ENCODE measurements at places on chromosomes 12 and 14.

DNA sequence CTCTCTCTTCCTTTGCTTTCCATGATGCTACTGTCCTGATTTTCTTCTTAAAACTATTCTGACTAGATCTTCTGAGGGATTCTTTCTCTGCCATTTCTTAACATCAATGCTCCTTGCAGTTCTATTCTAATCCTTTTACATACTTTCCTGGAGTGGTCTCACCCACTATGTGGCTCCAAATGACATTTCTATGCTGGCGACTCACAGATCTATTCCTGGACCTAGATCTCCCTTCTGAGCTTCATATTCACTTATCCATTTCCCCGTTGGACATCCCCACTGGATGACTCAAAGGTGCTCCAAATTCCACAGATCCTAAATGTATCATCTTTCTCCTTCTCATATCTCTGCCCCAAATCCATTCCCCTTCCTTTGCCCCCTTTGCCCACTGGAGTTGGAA, 4.1 kb downstream of the TEP1 start:
- DNase-seq, result no peak

- DNase-seq, result no peak
Measured at GRCh38 chr12:12890543-12891079, 751 bp upstream of the GPRC5A start.

GRCh38 chr14:89291351-89291940, 125.6 kb downstream of the FOXN3 start:
- DNase-seq, result no peak

GRCh38 chr12:107107381-107107780, 14.0 kb upstream of the CRY1 start:
- no peak for DNase-seq

DNA sequence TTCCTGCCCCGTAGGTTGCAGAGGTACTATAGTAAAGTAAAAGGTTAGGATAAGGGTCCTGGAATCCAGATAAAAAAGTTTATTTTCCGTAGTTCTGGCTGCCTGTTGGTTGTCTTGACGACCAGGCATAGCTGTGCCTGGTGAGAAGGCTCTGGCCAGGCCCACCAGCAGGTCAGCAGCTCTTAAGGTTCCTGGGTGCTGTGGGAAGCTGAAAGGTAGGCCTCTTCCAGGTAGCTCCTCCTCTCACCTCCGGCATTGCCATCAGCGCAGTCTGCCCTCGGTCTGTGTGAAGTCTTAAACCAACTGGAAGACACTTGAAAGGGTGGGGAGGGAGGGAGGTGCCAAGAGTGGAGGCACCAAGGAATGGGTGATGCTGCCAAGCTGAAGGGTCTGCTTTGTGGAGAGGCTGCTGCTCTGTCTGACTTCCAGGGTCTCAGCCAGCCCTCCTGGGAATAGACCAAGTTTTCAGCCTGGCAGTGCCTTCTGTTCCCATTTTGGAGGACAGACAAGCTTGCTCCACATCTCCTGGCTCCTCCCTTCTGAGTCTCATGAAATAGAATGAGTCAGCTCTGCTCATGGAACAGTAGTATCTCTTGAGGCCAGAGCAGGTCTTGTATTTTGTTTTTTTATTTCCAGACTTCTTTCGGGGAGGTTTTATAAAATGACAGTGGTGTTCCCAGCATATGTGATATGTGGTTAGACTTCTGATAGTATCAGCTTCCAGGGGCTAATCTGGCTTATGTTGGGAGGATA, 5.2 kb upstream of the ACADS start:
- DNase-seq, result no peak

DNA sequence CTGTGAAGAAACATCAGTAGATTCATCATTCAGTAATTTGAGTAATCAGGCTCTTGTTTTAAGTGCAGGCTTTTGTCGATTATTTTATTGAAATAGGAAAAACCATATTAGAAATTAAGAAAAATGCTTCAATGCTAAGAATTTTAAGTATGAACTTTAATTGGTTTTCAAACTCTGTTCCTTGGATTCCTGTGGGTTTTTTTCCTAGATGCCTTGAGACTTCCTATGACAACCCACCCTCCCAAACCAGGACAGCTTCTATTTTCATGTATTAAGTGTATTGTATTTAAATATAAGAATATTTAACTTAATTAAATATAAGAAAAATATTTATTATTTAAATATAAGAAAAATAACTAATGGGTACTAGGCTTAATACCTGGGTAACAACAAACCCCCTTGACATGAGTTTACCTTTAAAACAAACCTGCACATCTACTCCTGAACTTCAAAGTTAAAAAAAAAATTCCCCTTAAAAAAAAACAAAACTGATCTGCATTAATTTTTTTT, 3.0 kb downstream of the ARHGAP5 start:
- DNase-seq, result no peak

DNA sequence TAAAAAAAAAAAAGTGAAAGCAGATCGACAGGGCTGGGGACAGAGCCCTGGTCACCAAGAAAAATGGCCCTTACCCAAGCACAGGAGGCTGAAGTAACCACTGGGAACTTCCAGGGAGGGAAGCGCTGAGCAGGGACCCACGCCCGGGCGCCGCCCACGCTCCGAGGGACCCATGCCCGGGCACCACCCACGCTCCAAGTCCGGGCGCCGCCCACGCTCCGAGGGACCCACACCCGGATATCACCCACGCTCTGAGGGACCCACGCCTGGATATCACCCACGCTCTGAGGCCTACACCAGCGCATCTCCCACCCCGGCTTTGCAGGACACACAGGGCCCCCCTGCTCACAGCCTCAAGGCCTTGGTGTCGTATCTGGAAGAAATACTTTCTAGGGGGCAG, 25.7 kb downstream of the CHGA start:
- DNase-seq, result no peak

- no peak for DNase-seq
Measured at GRCh38 chr14:101019541-101019940, 116.0 kb upstream of the RTL1 start.

GRCh38 chr12:21940549-21941505, at the start of gene ABCC9:
Gene ABCC9 (minus strand): TSS chr12:21941426. CDS start chr12:21936674, 4,752 bp downstream.
- no peak for DNase-seq

DNA sequence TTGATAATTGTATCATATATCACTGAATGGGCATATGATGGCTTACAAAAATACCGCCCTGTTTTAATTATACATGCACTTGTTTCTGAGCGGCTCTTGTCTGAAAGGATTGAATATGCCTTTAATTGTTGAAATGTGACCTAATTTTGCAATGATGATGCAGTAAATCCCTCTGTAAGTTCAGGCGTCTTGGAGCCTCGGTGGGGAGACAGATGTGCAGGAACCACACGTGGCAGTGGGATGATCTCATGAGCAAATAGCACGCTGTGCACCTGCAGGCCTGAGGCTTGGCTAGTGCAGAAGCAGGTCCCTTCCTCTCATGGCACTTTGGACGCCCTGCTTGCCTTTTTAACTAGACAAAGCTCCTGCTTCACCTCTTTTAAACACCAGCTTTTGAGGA, 49.3 kb upstream of the ASPG start:
- no peak for DNase-seq

DNA sequence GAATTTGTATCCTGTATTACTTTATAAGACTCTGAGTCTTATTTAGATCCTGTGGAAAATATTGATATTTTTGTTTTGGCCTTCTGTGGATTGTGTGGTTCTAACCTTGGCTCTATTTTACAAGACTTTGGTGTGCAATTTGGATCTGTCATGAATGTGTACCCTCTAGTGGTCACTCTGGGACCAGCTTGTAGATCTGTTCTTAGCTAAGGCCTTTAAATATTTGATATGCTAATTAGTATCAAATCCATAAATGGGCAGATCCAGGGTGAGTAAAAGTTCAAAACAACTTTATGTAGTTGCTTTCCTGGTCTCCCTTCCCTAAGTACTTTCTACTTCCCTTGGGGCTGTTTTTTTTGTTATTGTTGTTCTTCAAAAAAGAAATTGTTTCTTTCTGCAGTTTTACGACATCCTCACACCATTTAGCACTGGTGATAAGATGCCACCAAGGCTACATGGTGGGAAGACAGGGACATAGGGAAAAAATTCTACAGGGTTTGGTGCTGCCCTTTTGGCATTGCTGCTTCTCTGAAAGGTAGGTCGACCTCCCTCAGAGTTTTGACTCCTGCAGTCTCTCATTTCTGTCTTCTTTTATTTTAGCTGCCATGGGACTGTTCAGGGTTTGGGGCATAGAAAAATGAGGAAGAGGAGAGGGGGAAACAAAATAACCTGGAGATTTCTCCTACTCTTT, 238.5 kb downstream of the GPHN start:
- no peak for DNase-seq

GRCh38 chr12:52369211-52369610, 1.9 kb upstream of the KRT85 start:
- no peak for DNase-seq

DNA sequence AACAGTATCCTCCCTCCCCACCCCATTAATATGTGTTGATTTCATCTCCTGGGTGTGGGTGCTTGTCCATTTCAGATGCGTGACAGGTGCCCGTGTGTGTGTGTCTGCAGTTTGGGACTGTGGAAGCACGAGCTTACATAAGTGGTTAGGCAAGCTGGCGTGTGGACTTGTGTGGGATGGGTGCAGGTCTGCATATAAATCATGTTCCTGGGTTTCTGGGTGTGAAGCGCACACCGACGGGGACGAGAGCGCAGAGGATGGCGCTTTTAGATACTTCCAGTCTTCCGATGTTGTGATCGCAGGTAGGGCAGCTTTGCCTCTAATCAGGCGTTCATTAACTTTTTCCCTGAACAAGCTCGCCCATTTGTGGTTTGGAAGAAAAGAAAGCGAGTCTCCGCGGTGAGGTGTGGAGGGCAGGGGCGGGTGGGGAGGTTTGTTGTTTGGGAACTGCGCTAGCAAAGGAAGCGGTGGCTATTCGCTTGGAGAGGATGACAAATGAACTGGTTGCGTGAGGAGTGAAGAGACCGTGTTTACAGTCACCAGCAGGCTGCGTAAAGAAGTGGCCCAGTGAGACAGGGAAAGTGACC, 865 bp downstream of the RGS6 start:
- DNase-seq, result no peak

GRCh38 chr14:20998674-20999366, at the start of gene SLC39A2:
Gene SLC39A2 (plus strand): TSS chr14:20999293. CDS start chr14:20999447, 154 bp downstream.
- DNase-seq, result no peak

DNA sequence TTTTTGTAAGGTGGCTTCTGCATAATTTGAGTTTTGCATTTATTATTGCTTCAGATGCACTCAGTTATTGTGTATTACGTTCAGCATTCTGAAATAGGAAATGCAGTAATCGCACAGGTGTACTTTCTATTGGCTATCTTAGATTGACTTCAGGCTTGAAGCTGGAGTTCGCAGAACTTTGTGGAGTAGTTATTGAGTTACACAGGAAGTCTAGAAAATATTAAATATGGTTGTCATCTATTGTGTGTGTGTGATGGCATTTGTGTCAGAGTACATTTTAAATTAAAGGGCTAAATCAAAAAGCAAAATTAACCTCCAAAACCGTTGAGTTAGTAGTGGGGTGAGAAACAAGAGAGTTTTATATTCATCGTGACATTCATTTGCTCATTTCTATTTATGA, 2.7 kb downstream of the ARID2 start:
- no peak for DNase-seq

DNA sequence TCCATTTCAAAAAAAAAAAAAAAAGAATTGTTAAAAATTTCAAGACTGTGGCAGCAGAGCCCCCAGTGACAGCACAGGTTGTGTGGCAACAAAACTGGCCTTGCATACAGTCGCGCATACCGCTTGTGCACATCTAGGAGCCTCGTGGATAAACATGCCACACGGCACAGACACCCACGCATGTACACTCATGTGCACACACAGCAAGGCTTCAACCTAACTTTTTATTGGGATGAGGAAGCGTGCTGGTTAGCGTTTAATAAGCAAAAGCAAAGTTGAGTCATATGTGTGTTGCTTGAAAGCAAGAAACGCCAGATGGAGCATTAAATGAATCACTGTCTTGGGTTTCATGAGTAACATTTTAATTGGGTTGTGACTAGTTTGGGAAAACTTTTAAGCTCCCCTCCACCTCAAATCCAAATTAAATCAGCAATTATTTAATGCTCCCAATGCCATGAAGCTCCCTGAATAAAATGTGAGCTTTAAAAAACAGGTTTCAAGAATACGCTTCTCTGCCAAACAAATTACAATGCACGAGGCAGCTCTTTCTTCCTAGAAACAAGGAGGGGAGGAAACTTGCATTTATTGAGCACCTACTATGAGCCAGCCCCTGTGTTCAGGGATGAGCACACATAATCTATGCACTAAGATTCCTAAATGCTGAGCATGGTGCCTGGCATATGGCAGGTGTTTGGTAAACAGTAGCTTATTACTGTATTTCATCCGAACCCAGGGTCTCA, 35.7 kb upstream of the EML1 start:
- no peak for DNase-seq

GRCh38 chr12:108442067-108442466, 73.0 kb upstream of the FICD start:
- no peak for DNase-seq

- DNase-seq, result no peak
Measured at GRCh38 chr12:81416571-81416970, 338.7 kb downstream of the ACSS3 start.

DNA sequence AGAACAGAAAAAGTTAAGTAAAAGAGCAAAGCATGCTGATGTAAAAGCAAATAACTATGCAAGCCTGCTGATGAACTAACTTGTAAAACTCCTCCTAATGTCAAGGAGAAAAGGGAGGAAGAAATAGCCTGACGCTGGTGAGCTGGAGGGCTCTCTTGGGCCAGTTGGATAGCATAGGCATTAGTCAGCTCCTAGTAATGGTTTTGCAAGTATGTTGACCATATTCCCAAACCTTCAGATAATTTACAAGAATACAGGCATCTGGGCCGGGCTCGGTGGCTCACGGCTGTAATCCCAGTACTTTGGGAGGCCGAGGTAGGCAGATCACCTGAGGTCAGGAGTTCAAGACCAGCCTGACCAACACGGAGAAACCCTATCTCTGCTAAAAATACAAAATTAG, 871.4 kb downstream of the C12orf50 start:
- no peak for DNase-seq

- no peak for DNase-seq
Measured at GRCh38 chr14:69685716-69686115, 74.3 kb downstream of the SUSD6 start.

- no peak for DNase-seq
Measured at GRCh38 chr14:70425354-70425753, 8.5 kb upstream of the SYNJ2BP start.

GRCh38 chr12:119594399-119594730, 791 bp downstream of the TMEM233 start:
- DNase-seq, result no peak

- DNase-seq, result no peak
Measured at GRCh38 chr12:131698286-131698685, 12.6 kb upstream of the SFSWAP start.

DNA sequence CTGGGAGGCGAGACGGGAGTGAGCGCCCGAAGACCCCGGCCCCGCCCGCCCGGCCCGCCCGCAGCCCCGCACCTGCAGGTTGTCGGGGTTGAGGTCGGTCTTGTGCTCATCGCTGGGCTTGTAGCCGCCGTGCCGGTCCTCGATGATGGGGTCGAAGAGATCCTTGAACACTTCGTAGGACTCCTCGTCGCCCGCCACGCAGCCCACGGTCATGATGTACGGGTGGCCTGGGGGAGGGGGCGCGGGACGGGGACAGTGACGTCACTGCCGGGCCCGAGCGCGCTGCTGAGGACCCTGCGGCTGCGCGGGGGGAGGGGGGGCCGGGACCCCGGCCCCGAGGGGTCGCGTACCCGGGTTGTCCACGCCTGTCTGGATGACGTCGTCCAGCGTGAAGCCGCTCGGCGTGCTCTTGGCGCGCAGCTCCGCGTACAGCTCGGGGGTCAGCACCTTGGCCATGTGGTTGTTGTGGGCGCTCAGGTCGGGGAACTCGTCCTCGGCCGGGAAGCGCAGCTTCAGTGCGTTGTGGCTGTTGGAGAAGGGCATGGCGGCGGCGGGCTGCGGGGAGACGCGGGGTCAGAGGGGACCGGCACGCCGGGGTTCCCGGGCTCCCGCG, 573 bp downstream of the CKB start:
- DNase-seq, result no peak
